ENCODE measurements at places on chromosomes 5 and 9. TPM values are rescaled to one million over a fixed set of nuclear protein-coding genes. Genes with fewer than 3 reads are reported as not detected.

Gene ABLIM3
- total RNA-seq: 7.9 TPM

GRCh38 chr5:11197726-11198125 is 436.7 kb upstream of the DAP start:
- DNase-seq: no peak

GRCh38 chr5:14749579-14750101 is 85.1 kb downstream of the OTULIN start:
- no peak for DNase-seq

GRCh38 chr9:105047742-105048041 is 119.7 kb upstream of the ABCA1 start:
- DNase-seq: no peak
